ENCODE measurements at places on chromosomes 4 and X.
A peak's percentile ranks its signal among the peaks of the same experiment; 100 is the strongest.

- no peak for DNase-seq
Measured at GRCh38 chr4:56804551-56804950, 16.9 kb downstream of the SPINK2 start.

GRCh38 chrX:17537723-17538243, 162.8 kb downstream of the NHS start:
- DNase-seq = peak; percentile 81

DNA sequence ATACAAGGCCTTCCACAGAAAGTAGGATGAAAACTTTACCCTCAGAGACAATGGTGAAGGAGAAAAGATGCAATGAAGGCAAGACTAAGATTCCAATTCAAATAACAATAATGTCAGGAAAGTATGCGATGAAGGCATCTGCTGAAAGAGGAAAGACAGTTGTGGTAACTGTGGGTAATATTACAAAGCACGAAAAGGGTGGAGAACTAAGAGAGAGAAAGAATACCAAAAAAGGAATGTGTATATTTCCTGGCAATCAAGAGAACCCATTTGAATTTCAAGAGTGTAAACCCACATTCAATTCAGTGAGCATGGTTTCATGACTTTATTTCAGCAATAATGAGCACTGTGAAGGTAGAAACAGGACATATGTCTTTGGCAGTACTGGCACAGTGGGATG, 225.5 kb downstream of the PALLD start:
- DNase-seq = no peak

- DNase-seq = no peak
Measured at GRCh38 chr4:1716065-1716945, 4.2 kb upstream of the SLBP start.

DNA sequence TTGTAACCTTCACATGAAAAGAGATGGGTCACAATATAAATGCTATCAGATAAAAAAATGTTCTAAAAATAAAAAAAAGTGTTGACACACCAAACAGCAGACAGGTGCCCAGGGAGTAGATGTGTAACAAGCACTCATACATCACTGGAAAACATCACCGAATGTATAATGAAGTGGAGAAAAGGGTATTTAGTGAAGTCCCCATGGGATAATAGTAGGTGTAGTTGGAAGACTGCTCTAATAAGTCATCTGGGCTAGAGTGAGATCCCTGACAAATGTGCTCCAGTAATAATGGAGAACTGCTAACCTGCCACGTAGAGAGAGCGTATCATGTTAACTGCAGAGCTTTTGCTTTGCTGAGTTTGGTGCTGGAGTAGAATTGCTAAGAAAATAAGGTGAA, 152.0 kb downstream of the GRIA2 start:
- no peak for DNase-seq

- no peak for DNase-seq
Measured at GRCh38 chrX:82676386-82676785, 831.7 kb upstream of the POU3F4 start.
